ENCODE measurements at places on chromosomes 2 and 18.

DNA sequence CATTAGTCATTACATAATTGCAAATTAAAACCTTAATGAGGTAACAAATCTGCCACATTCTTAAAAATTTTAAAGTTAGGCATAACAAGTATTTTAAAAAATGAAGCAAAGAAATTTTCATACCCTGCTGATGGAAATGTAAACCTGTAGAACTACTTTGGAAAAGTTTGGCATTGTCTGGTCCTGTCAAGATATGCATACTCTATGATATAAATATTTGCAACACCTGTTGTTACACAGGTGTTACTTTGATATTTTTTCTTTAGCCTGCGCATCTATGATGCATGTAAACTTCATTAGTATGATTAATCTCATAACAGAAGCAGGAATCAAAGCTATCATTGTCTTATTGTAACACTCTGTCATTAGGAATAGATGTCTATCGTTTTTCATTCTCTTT is 634.3 kb downstream of the TRIB2 start:
- DNase-seq: no peak

GRCh38 chr18:46008531-46008930 is 41.4 kb upstream of the EPG5 start:
- DNase-seq: no peak

GRCh38 chr18:70371908-70372307 is 83.1 kb downstream of the SOCS6 start:
- DNase-seq: no peak

DNA sequence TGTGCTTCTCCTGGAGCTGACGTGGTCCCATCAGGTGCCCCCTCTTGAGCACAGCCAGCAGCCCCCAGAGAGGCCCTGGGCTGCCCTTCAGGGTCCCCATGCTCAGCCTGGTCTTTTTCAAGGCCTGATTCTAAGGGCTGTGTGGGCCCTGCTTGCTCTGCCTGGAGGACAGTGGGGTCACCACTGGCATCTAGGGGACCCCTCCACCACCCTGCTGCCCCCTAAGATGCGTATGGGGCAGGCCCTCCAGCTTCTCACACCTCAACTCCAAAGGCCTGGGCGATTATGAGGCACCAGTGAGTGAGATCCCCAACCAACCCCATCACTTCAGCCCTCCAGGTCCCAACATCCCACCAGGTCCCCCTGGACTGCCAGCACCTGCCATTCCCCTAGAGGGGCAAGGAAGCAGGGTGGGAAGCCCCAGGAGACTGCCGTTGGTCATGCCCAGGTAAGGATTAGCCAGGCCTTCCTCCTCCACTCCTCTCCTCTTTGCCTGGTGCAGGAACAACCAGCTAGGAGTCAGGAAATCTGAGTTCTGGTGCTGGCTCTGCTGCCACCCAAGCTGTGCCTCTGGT is 114.4 kb downstream of the SMAD7 start:
- DNase-seq: no peak

GRCh38 chr2:163573652-163574051 is 162.2 kb downstream of the FIGN start:
- no peak for DNase-seq

- no peak for DNase-seq
Observed at GRCh38 chr18:45806226-45806625, 19.2 kb upstream of the SIGLEC15 start.

DNA sequence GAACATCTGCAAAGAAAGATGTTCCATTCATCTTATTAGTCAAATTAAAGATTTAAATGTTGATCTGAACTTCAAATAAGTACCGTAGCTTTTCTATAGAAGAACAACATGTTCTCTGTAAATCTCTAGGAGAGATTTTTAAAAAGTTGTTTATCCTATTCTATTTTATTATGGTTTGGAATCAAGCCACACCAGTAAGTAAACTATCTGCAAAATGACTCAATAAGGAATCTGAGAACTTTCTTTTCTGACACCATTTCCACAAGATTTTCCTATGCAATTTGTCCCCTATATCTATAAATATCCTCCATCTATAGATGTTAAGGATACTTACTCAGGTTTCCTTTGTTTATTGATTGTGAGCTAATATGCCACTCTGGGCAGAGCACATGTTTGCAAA is 736.6 kb downstream of the CBLN2 start:
- no peak for DNase-seq

DNA sequence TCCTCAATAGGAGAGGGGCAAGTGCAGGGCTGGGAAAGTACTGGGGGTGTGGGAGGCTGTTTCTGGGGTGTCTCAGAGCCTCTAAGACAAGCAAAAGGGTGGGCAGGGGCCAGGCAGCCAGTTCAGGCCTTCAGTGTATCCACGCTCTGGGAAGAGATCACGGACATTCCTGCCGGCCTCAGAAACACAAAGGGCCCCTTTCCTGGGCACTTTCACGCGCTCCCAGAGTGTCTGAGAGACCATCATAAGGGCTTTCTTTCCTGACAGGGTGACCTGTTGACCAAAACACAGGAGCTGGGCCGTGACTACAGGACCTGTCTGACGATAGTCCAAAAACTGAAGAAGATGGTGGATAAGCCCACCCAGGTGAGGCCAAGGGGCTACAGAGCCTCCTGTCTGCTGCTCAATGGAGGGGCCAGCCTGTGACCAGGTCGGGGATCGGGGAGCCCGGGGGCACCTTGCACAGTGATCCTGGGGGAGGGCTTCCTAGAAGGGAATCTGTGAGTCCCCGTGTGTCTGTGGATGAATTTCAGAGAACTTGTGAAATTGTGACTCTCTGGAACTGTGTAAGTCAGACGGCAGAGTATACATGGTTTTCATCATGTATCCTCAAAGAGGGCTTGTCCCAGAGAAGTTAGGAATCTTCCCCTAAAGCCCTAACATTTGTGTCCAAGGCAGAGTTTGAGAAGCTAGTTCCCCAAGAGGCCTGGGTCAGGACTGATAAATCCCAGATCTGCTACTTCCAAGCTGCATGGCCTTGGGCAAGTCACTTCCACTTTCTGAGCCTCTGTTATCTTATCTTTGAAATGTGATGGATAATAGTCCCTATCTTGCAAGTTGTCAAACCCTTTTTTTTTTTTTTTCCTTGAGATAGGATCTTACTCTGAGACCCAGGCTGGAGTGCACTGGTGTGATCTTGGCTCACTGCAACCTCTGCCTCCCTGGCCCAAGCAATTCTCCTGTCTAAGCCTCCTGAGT is 1.8 kb downstream of the GNLY start:
- DNase-seq: no peak

GRCh38 chr18:28124131-28125029 is 52.5 kb downstream of the CDH2 start:
- DNase-seq: no peak

GRCh38 chr2:109069331-109070194 is 59.4 kb upstream of the SH3RF3 start:
- DNase-seq: no peak

DNA sequence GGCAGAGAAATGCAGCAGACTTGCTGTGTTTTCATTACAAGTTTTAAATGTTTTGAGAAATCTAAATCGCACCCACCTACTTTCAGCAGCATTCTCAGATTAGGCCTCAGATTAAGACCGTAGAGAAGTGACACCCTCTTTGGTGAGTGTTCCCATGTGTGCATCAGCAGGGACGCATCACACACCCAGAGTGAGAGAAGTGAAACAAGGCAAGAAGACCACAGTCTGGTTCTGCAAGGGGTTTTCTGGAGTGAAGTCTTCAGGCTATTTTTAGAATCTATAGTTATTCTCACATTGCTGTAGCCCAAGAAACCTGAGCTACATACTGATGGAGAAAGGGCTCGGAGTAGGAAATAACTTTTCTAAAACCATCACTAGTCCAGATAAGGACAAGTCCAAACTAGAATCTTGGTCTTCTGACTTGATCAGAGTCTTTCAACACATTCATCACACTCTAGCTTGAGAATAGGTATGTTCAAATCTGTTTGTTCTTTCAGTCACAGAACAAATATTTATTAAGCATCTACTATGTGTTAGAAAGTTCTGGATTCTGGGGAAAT is 1216.6 kb upstream of the PIK3C3 start:
- DNase-seq: no peak

GRCh38 chr2:235416858-235417499 is 76.9 kb upstream of the AGAP1 start:
- DNase-seq: no peak

DNA sequence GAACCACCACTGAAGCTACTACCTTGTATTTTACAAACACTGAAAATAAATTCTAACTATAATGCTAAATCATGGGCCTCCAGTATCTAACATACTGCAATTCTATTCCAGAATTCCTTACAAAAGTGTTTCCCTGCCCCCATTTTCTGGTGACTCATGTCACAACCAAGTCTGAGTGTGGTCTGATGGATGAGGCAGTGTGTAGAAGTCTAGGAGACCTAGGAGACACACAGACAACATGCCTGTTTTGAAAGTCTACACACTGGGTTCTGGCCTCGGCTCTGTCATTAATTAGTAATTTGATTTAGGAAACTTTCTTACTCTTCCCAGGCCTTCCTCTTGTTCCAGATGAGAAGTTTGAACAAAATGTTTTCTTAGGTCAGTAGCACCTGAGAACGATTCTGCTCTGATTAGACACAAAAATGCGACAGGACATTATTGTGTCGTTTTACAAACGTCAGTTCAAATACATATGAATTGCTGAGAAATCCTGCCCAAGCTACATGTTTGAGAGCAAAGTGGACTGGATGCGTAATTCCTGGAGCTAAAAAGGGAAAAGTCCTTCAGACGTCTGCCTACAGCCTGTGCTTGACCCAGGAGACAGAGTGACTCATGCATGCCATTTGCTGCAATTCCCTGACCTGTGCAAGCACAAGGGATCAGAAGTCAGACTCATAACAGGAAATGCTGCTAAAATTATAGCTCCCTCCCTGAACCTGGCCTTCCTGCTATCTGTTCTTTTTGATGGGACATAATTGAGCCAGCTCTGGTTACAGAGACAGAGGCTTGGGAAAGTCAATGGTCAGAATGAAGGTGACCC is 494.4 kb downstream of the SOX11 start:
- no peak for DNase-seq

DNA sequence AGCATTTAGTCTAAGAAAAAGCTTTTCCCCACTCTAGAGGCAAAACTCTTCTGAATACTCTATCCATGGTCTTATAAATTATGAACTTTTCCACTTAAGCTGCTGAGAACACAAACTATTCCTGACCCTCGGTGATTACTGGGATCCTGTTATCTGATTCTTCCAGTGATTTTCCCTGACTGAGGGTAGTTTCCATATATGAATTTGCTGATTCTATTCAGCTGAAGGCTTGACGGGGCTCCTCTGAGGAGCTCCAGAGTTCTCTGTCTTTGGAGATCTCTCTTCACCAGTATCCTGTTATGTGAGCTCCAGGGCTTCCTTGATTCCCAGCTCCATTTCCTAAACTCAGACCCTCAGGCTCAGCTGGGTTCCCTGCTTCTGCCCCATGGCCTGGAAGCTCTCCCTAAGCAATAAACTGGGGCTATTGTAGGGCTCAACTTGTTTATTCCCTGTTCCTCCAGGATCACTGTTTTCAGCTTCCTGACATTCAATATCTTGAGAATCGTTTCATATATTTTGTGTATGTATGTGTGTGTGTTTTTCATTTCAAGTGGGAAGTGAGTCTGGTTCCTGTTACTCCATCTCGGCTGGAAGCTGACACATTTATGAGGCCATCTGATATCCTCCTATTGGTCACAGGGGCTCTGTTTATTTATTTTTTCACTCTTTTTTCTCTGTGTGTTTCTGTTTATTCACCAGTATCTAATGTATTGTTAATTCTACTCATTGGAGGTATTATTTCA is 78.2 kb downstream of the ARHGAP28 start:
- DNase-seq: no peak

- DNase-seq: no peak
Observed at GRCh38 chr2:226339616-226340015, 460.0 kb downstream of the IRS1 start.

- DNase-seq: no peak
Observed at GRCh38 chr2:98893911-98894321, 42.1 kb downstream of the CRACDL start.

- peak; percentile 5 for DNase-seq
Observed at GRCh38 chr2:112048887-112049286, 6.2 kb upstream of the TMEM87B start.

- DNase-seq: no peak
Observed at GRCh38 chr2:151106805-151107506, 154.7 kb downstream of the RBM43 start.

DNA sequence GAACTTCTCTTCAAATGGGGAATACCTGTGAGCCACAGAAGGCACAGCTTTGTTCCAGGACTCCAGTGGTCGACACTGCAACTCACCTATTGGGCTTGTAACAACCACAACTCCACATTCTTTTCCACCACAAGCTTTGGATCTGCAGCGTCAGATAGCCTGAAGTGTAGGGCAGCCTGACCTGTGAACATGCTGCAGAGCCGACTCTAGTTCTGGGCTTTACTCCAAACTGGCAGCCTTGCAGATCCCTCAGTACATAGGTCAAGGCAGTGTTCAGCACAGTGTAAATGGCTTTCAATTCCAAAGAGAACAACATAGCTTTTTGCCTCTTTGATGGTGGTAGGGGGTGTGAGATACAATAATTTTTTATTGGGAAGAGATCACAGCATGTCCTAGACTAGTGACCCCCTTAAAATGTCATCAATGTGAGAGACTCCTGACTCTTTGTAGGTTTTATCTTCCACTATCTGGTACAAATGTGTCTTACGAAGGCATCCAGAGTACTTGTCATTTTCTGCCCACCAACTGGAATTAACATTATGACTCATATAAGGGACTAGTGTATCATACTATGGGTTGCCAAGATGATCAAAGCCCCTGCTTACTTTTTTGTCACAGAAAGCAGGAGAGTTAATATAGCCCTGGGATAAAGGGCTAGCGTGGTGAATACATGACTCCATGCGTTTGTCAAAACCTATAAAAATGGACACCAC is 149.8 kb downstream of the COPS8 start:
- DNase-seq: no peak

GRCh38 chr18:45416168-45416567 is 199.1 kb upstream of the SLC14A2 start:
- no peak for DNase-seq

- DNase-seq: no peak
Observed at GRCh38 chr18:477565-477964, 22.9 kb downstream of the COLEC12 start.

- no peak for DNase-seq
Observed at GRCh38 chr2:165637396-165637795, 156.7 kb downstream of the GALNT3 start.

DNA sequence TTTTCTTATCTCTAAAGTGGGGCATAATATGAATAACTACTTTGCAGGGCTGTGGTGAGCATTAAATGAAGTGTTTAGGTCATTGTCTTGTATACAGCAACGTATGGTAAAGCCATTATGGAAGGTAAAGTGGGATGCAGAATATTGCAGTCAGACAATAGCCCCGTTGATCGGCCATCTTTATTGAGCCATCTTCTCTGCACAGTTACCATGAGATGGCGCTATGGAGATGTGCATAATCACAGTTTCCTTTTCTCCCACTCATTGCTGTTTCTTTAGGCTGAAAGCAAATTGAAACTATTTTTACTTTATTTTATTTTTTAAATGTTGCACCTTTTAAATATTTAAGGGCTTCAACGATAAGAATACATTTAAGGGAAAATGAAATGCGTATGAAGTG is 108.9 kb downstream of the THSD7B start:
- no peak for DNase-seq

- no peak for DNase-seq
Observed at GRCh38 chr18:25544546-25545287, 192.8 kb upstream of the ZNF521 start.
